ENCODE measurements at places on chromosomes 3 and 15.

DNA sequence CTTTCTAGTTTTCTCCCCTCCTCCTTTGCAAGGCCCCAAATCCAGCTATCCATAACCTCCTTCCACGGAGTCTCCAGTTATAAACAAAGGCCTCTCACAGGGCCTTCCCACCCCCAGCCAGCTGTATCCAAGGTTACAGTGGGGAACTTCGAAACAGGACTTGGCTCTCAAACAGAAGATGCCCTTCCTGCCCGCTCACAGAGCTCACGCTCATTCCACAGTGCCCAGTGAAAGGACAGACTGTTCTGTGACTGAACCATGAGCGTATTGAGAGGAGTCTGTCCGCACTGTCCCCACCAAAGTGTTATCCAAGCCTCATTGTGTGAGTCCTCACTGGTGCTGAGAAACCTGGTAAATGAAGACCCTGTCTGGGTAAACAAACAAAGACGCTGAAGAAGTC is 35.4 kb downstream of the ARHGAP31 start:
- no peak for DNase-seq

DNA sequence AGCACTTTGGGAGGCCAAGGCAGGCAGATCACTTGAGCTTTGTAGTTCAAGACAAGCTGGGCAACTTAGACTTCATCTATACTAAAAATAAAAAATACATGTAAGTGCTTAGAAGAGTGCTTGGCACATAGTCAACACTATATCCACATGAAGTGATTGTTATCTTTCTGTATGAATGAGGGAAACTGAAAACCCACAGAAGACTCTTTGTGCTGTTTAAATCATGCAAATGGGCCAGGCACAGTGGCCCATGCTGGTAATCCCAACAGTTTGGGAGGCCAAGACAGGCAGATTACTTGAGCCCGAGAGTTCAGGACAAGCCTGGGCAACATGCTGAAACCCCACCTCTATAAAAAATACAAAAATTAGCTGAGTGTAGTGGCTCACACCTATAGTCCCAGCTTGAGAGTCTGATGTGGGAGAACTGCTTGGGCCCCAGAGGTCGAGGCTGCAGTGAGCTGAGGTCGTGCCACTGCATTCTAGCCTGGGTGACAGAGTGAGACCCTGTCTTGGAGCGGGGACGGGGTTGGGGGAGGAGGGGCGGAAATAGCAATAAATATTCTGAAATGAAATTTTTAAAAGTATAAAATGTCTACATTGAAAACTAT is 129.7 kb downstream of the NR2E3 start:
- no peak for DNase-seq

GRCh38 chr3:139491966-139492365 is 15.7 kb upstream of the RBP2 start:
- no peak for DNase-seq

DNA sequence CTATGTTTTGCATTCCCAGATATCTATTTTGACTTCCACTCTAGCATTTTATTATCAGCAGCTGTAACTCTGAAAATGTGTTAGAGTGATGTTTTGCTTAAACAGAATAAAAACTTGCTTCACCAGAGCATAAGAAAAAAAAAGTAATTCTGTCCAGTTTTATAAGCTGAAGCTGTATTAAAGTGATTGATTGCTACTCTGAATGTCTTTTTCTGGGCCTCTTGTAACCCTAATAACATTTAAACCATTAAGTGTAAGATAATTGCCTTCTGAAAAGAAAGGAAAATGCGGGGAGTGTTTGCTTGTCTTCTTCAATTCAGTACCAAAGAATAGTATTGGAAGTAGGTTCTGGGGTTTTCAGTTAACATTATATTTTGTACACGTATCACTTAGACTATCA is 57.9 kb upstream of the UBE2E1 start:
- no peak for DNase-seq

GRCh38 chr3:77370413-77370812 is 330.5 kb downstream of the ROBO2 start:
- peak; percentile 88 for DNase-seq

GRCh38 chr15:39890621-39891020 is 29.4 kb downstream of the GPR176 start:
- DNase-seq: no peak

DNA sequence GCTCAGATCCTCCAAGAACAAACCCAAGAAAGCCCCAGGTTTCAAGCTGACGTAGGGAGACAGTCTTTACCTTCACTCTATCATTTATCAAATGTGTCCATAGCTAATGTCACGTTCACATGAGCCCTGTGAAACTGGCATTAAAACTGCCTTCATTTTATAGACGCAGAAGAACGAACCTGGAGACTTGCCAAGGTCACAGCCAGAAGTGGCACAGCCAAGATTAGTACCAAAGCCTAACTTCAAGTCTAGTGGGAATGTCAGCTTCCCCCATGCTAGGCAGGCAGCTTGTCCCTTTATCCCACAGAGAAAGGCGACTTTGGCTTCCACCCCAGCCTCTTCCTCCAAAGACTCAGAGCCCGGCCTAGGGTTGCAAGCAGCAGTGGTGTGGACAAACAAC is 517.2 kb downstream of the SHQ1 start:
- no peak for DNase-seq

- no peak for DNase-seq
Observed at GRCh38 chr15:90947577-90948357, 6.9 kb upstream of the RCCD1 start.

GRCh38 chr3:33315826-33316225 is 38.6 kb downstream of the FBXL2 start:
- peak; percentile 74 for DNase-seq

Data from foreskin fibroblast (primary cell).